CD4-positive, alpha-beta T cell (primary cell): ENCODE measurements at places on chromosomes 12 and 14. TPM values are rescaled to one million over a fixed set of nuclear protein-coding genes. Genes with fewer than 3 reads are reported as not detected.

The DACT1 gene
- total RNA-seq = 1.3 TPM

The MEG3 gene
- total RNA-seq = not detected

The ZBTB42 gene
- total RNA-seq = 3.0 TPM

The ZNF839 gene
- 28.1 TPM for total RNA-seq

The ATP2A2 gene
- total RNA-seq = 117 TPM

The FSCB gene
- not detected for total RNA-seq

The MIP gene
- not detected for total RNA-seq
